Activated CD4-positive, alpha-beta T cell treated with anti-CD3 and anti-CD28 coated beads for 4 hours (primary cell): ENCODE measurements at places on chromosomes 1 and 21.

DNA sequence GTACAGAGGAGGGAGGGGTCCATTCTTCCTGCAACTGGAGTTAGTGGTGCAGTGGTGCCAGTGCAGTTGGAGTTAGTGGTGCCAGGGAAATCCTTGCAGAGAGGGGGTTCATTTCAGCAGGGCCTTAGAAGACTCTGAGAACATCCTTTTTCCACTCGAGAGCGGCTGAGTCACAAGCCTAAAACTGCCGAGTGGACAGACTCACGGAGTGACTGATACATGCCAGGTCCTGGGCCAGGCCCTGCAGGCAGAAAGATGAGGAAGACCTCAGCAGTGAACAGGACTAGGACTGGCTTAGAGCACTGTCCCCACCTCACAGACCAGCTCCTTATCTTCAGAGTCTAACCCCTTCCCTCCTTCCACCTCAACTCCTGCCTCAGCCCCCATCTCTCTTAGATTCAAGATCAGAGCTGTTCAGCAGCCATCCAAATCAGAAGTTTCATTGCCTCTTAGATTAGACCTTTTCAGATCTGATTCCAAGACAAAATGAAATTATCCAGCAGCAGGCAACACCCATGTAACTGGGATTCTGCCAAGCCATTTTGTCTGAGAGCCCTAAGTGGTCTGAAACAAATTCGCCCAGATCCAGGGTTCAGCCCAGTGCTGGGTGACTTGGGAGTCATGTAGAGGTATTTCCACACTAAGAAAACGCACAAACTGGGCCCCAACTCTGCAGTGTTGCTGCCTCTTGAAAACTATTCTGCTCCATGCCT, 12.7 kb upstream of the IKBKE start:
- no peak for DNase-seq

- DNase-seq: no peak
Observed at GRCh38 chr1:226487921-226488320, 60.6 kb upstream of the STUM start.

- no peak for DNase-seq
Observed at GRCh38 chr1:39704757-39705156, 13.5 kb upstream of the HPCAL4 start.

GRCh38 chr1:206506405-206507283, 687 bp upstream of the RASSF5 start:
- no peak for DNase-seq

DNA sequence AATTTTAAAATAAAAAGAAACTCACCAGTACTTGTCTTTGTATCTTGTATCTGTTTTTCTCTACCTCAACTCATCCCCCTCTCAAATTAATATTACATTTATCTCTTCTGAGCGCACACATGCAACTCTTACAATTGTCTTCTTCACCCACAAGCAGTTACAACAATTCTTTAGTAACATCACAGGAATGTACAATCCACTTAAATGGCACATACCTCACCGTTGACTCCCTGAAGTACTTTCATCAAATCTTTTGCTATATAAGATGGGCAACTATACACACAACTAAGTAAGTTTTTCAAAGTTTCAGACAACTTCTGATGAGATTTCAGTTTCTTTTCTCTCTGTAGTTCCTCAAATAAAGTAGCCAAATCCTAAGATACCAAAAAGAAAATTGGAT, 28.3 kb downstream of the HEATR1 start:
- no peak for DNase-seq

DNA sequence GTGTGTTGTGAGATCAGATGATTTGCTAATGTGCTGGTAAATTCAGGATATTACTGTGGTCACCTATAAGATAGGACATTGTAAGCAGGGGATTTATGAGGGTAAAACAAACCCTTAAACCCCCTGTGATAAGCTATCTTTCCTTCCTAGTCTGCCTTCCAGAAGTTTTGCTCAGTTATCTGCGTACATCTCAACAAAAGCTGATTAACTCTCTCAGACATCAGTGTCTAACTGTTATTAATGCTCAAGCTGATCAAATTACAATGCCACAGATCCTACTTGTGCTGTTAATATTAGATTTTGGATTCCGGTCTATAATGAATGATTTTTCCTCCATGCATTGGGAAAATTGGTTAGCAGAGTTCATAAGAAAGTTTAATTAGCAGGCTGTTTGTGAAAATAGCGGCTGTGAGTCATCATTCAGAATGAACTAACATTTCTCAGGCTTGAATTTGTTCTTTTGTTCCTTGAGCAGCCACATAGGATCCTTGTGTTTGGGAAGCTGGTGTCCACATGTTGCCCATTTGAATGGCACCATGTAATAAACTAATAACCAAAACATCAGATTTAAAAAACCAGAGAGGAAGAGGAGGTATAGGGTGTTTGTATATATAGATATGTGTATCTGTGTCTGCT, 48.7 kb downstream of the ELAVL4 start:
- no peak for DNase-seq

DNA sequence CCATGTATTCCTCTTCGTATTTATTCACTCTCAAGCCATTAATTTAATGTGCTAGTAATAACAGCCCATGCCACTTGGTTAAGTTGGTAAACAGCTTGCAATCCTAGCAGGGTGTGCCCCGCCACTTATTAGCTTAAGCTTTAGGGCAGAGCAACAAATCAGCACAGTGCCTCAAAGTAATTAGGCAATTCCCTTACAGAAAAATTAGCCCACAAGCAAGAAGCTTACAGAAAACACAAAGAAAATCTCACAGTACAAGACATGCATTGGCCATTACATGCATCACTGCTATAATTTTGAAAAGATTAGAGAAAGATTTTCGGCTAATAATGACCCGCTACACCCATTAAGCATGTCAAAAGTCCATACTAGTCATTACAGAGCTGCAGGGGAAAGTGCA, 47.6 kb downstream of the TGFB2 start:
- DNase-seq: no peak

DNA sequence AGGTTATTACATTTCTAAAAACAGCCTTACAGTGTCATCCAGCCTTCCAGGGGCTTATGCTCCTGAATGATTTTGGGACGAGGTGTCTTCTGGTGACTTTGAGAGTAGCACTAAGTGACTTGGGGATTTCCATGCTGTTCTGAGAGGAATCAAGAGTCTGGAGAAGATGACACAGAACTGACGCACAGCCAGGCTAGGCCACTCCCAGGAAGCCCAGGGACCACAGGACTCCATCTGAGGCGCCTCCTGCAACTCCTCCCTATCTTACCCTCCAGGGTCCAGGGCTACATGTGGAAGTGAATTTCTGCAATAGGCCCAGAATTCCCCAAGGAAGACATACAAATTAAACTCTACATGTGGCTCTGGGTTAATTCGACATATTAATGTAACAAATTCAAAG, 92.5 kb downstream of the SLC25A24 start:
- peak; percentile 30 for DNase-seq

GRCh38 chr1:6412896-6413295, 6.8 kb downstream of the HES2 start:
- DNase-seq: no peak
